ENCODE measurements at places on chromosomes 4 and X. TPM values are rescaled to one million over a fixed set of nuclear protein-coding genes. Genes with fewer than 3 reads are reported as not detected.

Gene DUSP9
- not detected for total RNA-seq

DNA sequence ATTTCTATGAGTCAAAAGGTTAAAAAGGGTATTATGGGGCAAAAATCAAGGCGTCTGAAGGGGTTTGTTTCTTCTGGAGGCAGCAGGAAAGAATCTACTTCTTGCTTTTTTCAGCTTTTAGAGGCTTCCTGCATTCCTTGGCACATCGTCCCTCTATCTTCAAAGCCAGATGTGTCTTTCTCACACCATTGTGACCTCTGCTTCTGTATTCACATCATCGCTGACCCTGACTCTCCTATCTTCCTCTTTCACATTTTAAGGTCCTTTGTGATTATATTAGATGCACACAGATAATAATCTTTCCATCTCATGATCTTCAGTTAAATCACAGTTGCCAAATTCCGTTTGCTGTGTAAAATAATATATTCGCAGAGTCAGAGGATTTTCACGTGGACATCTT, 112.7 kb downstream of the PPP4R3C start:
- no peak for DNase-seq

DNA sequence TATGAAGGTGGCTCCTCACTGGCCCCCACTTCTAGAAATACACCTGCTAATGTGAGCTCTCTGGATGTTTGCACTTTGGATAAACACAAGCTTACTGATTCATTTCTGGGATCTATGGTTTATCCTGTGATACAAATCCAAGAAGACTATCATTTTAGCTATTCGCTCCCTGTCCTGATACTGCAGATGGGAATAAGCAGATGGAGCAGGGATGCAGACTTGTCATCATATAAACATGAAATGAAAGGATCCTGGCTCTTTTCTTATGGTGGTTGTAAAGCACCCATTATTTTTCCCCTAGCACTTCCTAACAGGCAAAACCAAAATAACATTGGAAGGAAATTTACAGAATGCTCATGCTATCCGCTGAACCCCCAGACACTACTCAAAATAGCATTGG, 162.9 kb upstream of the NOCT start:
- no peak for DNase-seq

DNA sequence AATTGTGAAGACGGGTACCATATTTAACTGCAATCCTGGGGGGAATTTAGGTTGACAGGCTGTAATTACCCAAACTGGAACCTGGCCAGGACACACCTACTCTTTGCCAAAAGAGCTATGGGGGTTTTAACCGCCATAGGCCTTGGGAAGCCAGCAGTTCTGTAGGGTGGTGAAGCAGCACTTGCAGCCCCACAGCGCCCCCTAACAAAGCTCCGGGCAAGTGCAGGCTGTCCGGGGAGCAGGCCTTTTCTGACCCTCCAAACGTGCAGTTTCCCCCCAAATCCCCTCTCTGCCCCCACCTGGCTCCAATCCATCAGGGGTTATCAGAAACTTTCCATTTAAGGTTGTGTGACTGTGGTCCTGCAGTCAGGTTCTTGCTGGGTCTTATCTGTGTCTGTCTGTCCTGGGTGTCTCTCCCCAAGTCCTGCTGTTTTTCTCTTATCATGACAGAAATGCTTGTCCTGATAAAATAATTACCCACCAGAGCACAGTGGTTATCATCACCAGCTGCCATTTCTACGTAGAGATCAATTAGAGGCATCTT, 350.9 kb downstream of the MID1IP1 start:
- no peak for DNase-seq

Data from thyroid gland (tissue), 4 donors.